ENCODE measurements at places on chromosomes 1 and 21.

- no peak for DNase-seq
These were observed 482 bp downstream of the TM2D1 start for GRCh38 chr1:61724506-61724812.

GRCh38 chr1:115142616-115143015 is 53.3 kb upstream of the TSPAN2 start:
- no peak for DNase-seq

DNA sequence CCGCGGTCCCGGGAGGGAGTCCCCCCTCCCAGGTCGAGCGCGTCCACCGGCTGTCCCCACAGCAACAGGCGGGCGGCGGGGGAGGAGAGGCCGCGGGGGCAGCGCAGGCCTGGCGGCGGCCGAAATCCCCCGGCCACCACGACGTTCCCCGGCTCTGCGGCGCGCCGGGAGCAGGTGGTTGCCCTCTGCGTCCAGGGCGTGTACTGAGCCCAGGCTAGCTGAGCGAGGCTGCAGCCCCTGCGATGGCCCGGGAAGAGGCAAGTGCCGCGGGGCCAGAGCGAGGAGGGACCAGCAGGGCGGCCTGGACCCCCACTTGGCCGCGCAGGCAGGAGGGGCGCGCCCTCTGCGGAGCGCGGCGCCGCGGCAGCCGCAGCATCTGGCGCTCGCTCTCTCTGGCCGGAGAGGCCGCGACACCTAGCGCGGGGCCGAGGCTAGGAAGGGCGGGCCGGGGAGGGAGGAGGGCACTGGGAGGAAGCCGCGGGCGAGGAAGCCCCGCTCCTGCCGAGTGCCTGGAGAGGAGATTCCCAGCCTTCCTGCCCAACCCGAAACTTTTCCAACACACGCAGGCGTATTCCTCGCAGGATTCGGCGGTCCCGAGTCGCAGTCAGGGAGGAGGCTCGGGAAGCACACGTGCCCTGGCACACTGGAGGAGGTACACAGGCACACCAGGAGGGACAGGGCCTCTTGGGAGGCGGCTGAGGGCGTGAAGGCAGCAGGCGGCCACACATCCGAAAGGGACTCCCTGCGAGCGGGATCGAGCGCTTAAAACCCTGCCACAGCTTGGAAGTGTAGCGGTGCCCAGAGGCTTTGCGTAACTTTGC is 4.9 kb upstream of the PROX1 start:
- DNase-seq: no peak

GRCh38 chr1:205670150-205670446 is 10.2 kb downstream of the SLC45A3 start:
- no peak for DNase-seq

- no peak for DNase-seq
These were observed 79.0 kb downstream of the RUNX1 start for GRCh38 chr21:34970167-34970500.

GRCh38 chr1:234214129-234214910 is 158.9 kb upstream of the COA6 start:
- DNase-seq: no peak

- no peak for DNase-seq
These were observed 8.3 kb upstream of the ZBTB40 start for GRCh38 chr1:22443332-22443731.

DNA sequence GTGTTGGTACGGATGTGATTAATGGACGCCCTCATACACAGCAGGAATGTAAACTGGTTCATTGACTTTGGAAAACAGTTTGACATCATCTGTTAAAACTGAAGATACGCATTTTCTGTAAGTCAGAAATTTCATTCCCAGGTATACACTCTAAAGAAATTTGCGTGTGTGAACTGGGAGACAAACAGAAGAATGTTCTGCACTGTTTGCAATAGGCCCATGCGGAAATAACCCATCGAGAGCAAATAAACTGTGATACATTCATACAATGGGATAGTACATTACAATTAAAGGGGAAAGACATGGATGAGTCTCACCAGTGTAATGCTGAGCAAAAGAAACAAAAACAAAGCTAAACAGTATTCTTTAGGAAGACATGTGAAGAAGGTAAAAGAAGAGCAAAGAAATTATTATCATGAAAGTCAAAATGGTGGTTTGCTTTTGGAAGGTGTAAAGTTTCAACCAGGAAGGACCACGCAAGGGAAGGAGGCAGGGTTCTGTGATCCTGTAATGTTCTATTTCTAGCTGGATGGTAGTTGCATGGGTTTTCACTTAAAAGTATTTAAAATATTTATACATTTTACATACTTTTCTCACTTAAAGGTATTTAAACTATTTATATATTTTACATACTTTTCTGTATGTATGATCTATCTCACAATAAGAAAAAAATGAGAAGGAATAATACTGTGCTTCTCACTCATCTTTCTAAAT is 30.3 kb downstream of the INTS7 start:
- no peak for DNase-seq

All from stimulated activated CD4-positive, alpha-beta T cell treated with anti-CD3 and anti-CD28 coated beads, Interleukin-1b, Interleukin-23, amount 100 ng/mL, for 1 hour (primary cell).